ENCODE measurements at places on chromosomes 16 and 17.
A peak's percentile ranks its signal among the peaks of the same experiment; 100 is the strongest.

GRCh38 chr17:70820276-70820675 lies 650.9 kb downstream of the KCNJ2 start:
- no peak for DNase-seq

DNA sequence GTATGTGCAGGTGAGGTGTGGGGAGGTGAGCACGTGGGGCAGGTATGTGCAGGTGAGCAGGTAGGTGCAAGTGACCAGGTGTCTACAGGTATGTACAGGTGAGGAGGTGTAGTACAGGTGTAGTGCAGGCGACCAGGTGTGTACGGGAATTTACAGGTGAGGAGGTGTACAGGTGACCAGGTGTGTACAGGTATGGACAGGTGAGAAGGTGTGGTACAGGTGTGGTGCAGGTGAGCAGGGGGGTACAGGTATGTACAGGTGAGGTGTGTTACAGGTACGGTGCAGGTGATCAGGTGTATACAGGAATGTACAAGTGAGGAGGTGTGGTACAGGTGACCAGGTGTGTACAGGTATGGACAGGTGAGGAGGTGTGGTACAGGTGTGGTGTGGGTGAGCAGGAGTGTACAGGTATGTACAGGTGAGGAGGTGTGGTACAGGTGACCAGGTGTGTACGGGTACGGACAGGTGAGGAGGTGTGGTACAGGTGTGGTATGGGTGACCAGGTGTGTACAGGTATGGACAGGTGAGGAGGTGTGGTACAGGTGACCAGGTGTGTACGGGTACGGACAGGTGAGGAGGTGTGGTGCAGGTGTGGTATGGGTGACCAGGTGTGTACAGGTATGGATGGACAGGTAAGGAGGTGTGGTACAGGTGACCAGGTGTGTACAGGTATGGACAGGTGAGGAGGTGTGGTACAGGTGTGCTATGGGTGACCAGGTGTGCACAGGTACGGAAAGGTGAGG lies 12.8 kb upstream of the DBNDD1 start:
- no peak for DNase-seq

- DNase-seq = no peak
These were observed 26.7 kb upstream of the ITGA3 start for GRCh38 chr17:50029185-50029584.

- no peak for DNase-seq
These were observed 133.6 kb downstream of the AATF start for GRCh38 chr17:37082311-37082860.

GRCh38 chr17:17579691-17580090 lies 11.8 kb downstream of the PEMT start:
- DNase-seq = no peak

DNA sequence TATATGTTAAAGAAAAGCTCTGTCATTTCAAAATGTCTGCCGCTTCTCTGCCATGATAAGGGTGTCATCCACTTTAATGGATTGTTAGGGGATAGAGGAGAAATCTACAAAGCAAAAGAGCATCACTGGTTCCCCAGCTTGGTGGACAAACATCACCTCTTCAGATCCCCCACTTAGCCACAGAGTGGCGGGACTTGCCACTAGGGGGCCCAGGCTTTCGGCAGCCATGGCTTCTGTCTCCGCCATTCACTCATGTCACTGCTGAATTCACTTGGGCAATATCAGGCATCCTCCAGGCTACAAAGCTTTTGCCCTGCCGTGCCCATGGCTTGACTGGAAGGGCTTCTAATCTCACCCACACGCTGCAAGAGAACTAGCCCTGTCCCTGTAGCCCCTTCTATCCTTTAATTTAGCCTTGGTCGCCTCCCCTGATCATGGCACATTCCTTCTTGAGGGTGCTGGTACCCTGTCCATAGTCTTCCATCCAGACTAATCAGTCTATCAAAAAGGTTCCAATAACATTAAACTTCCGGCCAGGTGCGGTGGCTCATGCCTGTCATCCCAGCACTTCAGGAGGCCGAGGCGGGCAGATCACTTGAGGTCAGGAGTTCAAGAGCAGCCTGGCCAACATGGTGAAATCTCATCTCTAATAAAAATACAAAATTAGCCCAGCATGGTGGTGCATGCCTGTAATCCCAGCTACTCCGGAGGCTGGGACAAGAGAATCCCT lies 34.7 kb downstream of the SBK1 start:
- peak; percentile 40 for DNase-seq

DNA sequence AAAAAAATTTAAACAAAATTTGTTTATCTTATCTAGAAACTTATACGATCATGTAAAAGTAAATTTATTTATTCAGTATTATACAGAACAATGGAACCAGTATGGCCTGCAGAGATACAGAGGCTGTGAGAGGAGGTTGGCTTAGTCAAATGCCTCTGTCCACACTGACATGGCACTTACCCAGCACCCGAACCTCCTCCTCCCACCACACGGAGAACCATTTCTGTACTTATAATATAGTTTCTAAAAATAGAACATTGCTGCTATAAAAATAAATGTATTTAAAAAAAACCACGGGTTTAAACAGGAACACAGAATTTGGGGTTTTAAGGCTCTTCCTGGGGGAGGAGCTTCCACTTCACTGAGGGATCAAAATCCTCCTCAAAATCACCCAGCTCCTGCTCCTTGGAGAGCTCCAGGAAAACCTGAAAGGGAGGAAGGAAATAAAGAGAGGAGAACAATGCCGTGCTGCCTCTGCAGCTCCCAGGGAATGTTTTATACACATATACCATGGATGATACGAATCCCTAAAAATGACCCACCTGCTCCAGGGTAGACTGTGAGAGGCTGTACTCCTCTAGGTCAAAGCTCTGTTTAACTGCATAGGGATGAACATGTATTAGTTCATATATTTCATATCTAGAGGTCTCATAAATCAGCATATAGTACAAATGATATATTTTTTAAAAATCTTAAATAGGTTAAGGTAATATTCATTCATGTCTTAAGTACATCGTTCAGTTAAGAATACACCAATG lies 87.3 kb downstream of the ABCA8 start:
- DNase-seq = no peak

DNA sequence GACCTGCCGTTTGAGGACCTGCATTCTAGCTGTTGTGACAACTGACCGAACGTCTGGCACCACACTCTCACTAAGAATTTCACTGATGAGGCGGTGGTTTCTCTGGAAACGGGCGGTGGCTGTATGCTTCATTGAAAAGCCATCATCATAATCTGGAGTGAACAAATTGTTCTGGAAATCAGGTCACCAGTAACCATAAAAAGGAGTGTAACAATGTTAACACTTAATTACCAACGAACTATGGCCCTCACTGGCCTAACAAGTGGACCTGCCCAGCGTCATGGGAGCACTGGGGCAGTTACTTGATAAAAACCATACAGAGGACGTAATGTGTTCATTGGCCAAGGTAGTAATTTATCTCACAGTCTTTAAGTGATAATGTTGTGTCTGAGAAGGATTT lies 15.4 kb downstream of the SMARCE1 start:
- DNase-seq = no peak

GRCh38 chr16:58513874-58514273 lies 1.4 kb upstream of the SETD6 start:
- no peak for DNase-seq

DNA sequence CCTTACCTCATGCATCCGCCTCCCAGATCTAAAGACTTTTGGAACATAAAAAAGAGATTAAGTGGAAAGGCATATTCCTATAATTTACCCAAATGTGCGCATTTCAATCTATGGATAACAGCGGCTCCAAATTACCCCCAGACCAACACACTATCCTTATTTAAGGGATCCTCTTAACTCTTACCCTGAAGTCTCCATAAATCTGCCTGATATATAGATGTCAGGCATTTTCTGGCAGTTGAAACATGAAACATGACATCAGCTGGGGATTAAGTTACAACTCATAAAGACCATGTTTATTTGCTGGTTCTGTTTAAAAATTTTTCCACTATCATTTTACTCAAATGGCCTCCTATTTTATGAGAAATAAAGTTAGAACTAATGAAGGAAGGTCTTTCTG lies 478.5 kb upstream of the SALL1 start:
- no peak for DNase-seq

Measured in stimulated activated CD8-positive, alpha-beta memory T cell treated with anti-CD3 and anti-CD28 coated beads, Interleukin-15, amount 100 ng/mL, for 48 hours (primary cell).